ENCODE measurements at places on chromosomes 4 and X.

DNA sequence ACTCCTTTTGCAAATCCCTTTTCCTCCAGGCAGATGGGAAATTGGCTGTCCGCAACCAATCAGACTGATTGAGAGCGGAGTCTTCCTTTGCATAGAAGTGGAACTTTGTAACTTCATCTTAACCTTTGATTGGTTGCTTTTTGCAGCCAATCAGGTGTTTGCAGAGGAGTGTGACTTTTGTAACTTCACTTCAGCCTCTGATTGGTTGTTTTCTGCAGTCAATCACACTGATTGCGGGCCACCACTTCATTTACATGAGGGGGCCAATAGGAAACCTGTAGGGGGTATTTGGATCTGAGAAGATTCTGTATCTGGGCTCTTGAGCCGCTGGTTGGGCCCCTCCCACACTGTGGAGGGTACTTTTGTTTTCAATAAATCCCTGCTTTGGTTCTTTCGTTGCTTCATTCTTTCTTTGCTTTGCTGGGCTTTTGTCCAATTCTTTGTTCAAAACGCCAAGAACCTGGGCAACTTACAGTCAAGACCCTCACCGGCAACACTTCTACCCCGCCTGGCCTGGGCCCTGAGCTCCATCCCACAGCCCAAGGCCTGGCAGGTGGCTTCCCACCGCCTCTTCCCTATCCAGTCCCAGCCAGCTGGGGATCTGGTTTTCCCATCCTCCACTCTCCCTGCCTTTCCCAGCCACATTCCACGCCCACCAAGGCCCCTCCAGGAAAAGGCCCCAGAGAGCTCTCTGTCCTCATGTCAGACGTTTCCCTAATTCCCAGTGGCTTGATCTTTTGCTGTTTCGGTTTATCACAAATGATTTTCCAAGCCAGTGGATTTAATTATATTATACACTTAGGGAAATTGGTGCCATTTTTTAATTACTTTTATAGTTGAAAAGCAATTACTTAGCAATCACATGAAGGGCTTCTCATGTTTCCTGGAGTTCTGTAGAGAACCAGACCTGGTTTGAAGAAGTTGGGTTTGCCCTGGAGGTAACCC is 110.2 kb upstream of the STX18 start:
- H3K27me3 ChIP-seq, result no peaks in the 10 kb centered on the region
- H3K36me3 ChIP-seq, result no peaks in the 10 kb centered on the region
- no peak overlapping the region for H3K27ac ChIP-seq
- no peak for DNase-seq
- H3K4me3 ChIP-seq, result no peak overlapping the region
- 0 out of 2 replicates have a peak, but pooled peaks cover 3% of the 10 kb centered on the region for H3K4me1 ChIP-seq

DNA sequence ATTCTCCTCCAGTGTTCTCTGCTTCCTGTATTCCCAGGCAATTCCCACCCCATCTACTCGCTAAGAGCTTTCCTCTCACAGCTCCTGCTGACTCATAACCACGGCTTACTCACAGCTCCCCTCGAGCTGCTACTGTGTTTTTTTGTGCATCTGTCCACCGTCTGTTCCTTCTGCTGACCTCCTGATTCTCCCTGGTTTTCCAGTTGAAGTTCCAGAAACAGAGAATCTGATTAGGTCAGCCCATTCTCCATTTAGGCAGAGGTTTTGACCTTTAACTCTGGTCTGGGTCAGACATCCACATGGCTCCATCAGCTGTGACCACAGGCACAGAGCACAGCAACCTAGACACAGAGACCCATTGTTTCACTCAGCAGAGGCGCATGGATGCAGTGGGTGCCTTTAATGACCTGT is 5.5 kb upstream of the SMIM20 start:
- no peaks in the 10 kb centered on the region for H3K36me3 ChIP-seq
- no peak for DNase-seq
- H3K4me1 ChIP-seq, result no peaks in the 10 kb centered on the region
- H3K27me3 ChIP-seq, result no peaks in the 10 kb centered on the region
- no peak overlapping the region for H3K27ac ChIP-seq

DNA sequence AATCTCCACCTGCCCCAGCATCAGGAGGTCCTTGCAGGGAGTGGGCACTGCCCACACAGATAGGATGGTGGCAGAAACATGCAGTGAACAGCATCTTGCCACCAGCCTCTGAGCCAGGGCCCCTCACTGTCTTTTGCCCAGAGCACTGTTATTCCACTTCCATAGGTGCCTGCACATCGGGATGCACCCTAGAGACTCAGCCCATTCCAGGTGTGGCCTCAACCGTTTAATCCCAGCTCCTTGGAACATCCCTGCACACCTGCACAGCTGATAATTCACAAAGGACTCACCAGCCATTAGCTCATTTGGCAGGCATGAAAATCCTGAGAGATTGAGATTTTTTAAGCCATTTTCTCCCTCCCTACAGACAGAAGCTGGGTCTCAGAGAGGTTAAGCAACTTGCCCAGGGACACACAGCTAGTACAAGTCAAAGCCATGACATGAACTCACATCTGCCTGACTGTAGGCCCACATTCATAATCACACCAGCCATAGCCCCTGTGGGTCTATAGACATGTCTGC is 116.3 kb downstream of the EFNB1 start:
- no peak for DNase-seq
- no peak overlapping the region for H3K4me3 ChIP-seq
- no peaks in the 10 kb centered on the region for H3K4me1 ChIP-seq
- H3K36me3 ChIP-seq, result no peaks in the 10 kb centered on the region
- H3K27ac ChIP-seq, result no peak overlapping the region

- no peak overlapping the region for H3K4me3 ChIP-seq
- H3K27ac ChIP-seq, result no peak overlapping the region
- H3K27me3 ChIP-seq, result no peaks in the 10 kb centered on the region
- H3K36me3 ChIP-seq, result no peaks in the 10 kb centered on the region
- peaks cover 8% of the 10 kb centered on the region for H3K4me1 ChIP-seq
Measured at GRCh38 chr4:100547541-100548199, 29.8 kb upstream of the EMCN start.

GRCh38 chr4:25939330-25939729 is 25.3 kb downstream of the SMIM20 start:
- 0 out of 2 replicates have a peak, but pooled peaks cover 5% of the 10 kb centered on the region for H3K4me1 ChIP-seq
- no peak overlapping the region for H3K27ac ChIP-seq
- H3K27me3 ChIP-seq, result no peaks in the 10 kb centered on the region

DNA sequence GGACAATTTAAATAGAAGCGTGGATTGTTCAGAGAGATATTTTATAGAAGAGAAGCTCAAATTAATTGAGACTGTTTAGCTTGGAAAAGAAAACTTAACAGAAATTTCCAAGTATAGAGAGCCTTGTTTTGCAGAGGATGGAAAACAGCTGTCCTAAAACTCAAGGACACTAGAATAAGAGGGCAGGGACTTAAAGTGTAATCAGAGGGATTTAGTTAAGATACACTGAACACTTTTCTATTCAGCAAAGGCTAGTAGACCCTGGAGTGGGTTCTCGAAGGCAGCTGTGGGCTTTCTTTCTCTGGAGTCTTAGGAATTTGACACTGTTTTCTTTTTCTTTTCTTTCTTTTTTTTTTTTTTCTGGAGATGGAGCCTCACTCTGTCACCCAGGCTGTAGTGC is 92.7 kb upstream of the ARX start:
- H3K4me1 ChIP-seq, result no peaks in the 10 kb centered on the region
- no peaks in the 10 kb centered on the region for H3K27me3 ChIP-seq
- H3K36me3 ChIP-seq, result no peaks in the 10 kb centered on the region
- H3K4me3 ChIP-seq, result no peak overlapping the region
- H3K27ac ChIP-seq, result no peak overlapping the region

DNA sequence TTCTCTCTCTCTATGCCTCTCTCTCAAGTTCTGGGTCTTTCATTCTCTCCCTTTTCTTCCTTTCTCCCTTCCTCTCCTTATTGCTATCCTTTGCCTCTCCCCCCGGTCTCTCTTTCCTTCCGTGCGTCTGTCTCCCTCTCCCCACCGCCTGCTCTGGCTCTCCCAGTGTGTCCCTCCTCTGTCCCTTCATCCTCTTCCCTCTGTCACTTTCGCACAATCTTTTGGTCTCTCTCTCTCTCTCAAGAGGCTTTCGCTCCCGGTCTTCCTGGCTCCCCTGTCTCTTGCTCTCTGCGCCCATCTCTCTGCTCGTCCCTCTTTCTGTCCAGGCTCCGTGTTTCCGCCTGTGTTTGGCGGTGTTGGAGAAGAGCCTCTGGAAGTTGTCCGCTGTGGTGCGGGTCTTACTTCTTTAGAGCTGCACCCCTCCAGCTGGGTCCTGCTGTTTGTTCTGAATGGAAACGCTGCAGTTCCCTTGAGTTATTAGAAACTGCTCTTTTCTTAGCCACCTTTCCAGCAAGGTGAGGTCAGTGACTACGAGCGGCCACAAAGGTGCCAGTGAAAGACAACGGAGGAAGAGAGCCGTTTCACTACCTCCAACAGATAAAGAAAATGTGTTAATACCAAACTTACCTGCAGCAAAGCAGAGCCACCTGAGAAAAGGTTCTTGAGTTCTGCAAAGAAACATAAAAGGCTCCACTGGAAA is 1.1 kb downstream of the BMPR1B start:
- no peaks in the 10 kb centered on the region for H3K4me1 ChIP-seq
- H3K4me3 ChIP-seq, result peak overlapping the region; percentile 56
- no peaks in the 10 kb centered on the region for H3K27me3 ChIP-seq
- H3K36me3 ChIP-seq, result no peaks in the 10 kb centered on the region

DNA sequence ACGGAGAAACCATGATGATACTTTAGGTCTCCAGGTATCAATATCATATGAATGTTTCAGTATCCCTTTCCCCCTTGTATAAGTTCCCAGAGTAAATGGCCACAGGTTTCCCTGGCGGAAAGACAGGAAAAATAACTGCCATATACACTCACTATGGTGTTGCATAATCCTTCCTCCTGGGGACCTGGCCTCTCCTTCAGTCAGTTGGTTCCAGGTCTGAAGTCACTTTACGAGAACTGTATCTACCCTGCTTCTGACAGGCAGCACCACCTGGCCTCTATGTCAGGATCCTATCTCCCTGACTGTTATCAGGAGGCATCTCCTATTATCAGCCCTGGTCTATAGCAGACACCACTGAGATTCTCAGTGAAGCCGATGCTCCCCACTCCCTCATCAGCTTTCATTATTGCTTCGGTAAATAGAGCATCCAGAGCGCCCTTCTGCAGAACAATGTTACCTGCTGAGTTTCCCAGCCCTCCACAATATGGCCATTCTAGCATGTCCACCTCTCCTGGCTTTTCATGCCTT is 22.6 kb downstream of the HAUS3 start:
- DNase-seq, result no peak
- no peak overlapping the region for H3K4me3 ChIP-seq
- no peaks in the 10 kb centered on the region for H3K27me3 ChIP-seq
- H3K36me3 ChIP-seq, result no peaks in the 10 kb centered on the region
- H3K4me1 ChIP-seq, result no peaks in the 10 kb centered on the region
- no peak overlapping the region for H3K27ac ChIP-seq

- H3K4me3 ChIP-seq, result no peak overlapping the region
- no peaks in the 10 kb centered on the region for H3K4me1 ChIP-seq
- H3K36me3 ChIP-seq, result no peaks in the 10 kb centered on the region
- no peaks in the 10 kb centered on the region for H3K27me3 ChIP-seq
- DNase-seq, result no peak
Measured at GRCh38 chrX:71650333-71650969, 16.9 kb upstream of the LOC101059915 start.

- no peak overlapping the region for H3K27ac ChIP-seq
- DNase-seq, result no peak
- H3K27me3 ChIP-seq, result no peaks in the 10 kb centered on the region
- no peaks in the 10 kb centered on the region for H3K36me3 ChIP-seq
Measured at GRCh38 chr4:184787766-184788503, 37.8 kb downstream of the ACSL1 start.

- no peaks in the 10 kb centered on the region for H3K27me3 ChIP-seq
- H3K4me3 ChIP-seq, result no peak overlapping the region
- H3K4me1 ChIP-seq, result no peaks in the 10 kb centered on the region
- H3K36me3 ChIP-seq, result no peaks in the 10 kb centered on the region
- no peak for DNase-seq
- H3K27ac ChIP-seq, result no peak overlapping the region
Measured at GRCh38 chr4:123802082-123802645, 405.6 kb downstream of the SPRY1 start.

- DNase-seq, result no peak
- H3K4me3 ChIP-seq, result no peak overlapping the region
- H3K4me1 ChIP-seq, result no peaks in the 10 kb centered on the region
- no peaks in the 10 kb centered on the region for H3K27me3 ChIP-seq
- H3K27ac ChIP-seq, result no peak overlapping the region
Measured at GRCh38 chr4:1846580-1846979, 9.4 kb downstream of the LETM1 start.

DNA sequence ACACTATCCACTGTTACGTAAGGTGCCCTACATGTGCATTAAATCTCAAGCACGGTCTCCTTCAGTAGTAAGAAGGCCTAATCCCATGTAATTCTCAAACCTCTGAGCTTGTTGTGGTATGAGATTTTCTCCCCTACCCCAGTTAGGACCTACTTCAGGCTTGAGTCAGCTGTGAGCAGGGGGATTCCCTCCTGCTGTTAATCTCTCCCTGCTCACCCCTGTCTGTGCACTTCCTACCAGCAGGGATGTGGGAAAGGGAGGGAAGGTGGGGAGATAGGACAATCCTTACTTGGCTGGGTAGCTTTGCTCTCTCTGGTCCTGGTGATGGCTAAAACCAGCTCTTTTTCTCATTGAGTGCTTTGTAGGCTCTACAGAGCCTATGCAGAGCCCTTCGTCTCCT is 60.8 kb downstream of the PALLD start:
- no peaks in the 10 kb centered on the region for H3K36me3 ChIP-seq
- no peaks in the 10 kb centered on the region for H3K27me3 ChIP-seq
- 0 out of 2 replicates have a peak, but pooled peaks cover 10% of the 10 kb centered on the region for H3K4me1 ChIP-seq

- no peaks in the 10 kb centered on the region for H3K4me1 ChIP-seq
- H3K27ac ChIP-seq, result no peak overlapping the region
- H3K36me3 ChIP-seq, result no peaks in the 10 kb centered on the region
- H3K27me3 ChIP-seq, result no peaks in the 10 kb centered on the region
- DNase-seq, result no peak
- no peak overlapping the region for H3K4me3 ChIP-seq
Measured at GRCh38 chrX:43880425-43880824, 1.8 kb downstream of the MAOB start.

- H3K27me3 ChIP-seq, result no peaks in the 10 kb centered on the region
- H3K27ac ChIP-seq, result no peak overlapping the region
- no peak overlapping the region for H3K4me3 ChIP-seq
- no peaks in the 10 kb centered on the region for H3K4me1 ChIP-seq
Measured at GRCh38 chrX:101564651-101565050, 14.3 kb downstream of the ARMCX1 start.

DNA sequence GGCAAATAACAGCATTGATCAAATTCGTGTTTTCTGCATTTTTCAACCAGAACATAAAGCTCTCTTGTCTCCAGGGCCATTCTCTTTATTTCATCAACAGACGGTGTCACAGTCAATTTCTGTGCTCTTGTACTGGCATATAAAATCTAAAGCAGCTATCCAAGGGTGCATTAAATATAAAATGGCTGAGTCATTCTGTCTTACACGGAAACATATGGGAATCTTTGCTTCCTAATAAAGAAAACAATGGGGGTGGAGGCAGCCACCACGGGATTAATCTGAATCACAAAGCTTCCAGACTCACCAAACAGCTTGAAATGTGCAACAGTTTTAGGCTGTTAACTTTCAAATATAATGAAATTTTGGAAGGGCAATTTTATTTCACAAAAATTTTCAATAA is 132.6 kb downstream of the IL15 start:
- H3K4me3 ChIP-seq, result no peak overlapping the region
- H3K27me3 ChIP-seq, result no peaks in the 10 kb centered on the region
- H3K4me1 ChIP-seq, result no peaks in the 10 kb centered on the region

- no peaks in the 10 kb centered on the region for H3K36me3 ChIP-seq
- DNase-seq, result no peak
- H3K4me1 ChIP-seq, result no peaks in the 10 kb centered on the region
- H3K4me3 ChIP-seq, result no peak overlapping the region
- H3K27ac ChIP-seq, result no peak overlapping the region
Measured at GRCh38 chr4:80539190-80539589, 203.7 kb downstream of the CFAP299 start.

GRCh38 chr4:165756836-165757235 is 116.2 kb upstream of the TLL1 start:
- no peak overlapping the region for H3K27ac ChIP-seq
- no peaks in the 10 kb centered on the region for H3K27me3 ChIP-seq
- no peaks in the 10 kb centered on the region for H3K36me3 ChIP-seq
- H3K4me1 ChIP-seq, result no peaks in the 10 kb centered on the region
- DNase-seq, result no peak

Data from Caco-2 (cell line).